Upper lobe of left lung (tissue), 6 donors: ENCODE measurements at places on chromosomes 11 and 22. TPM values are rescaled to one million over a fixed set of nuclear protein-coding genes. Genes with fewer than 3 reads are reported as not detected.
A peak's percentile ranks its signal among the peaks of the same experiment; 100 is the strongest.

The EXPH5 gene
- total RNA-seq: 12.8 TPM

The CST6 gene
- 12.6 TPM for total RNA-seq

The SOX10 gene
- not detected for total RNA-seq

The RSF1 gene
- total RNA-seq: 36.2 TPM

The OR5A1 gene
- total RNA-seq: not detected

The DNAJB7 gene
- total RNA-seq: not detected

The PHLDB1 gene
- 89.8 TPM for total RNA-seq

The RIMBP3C gene
- total RNA-seq: not detected

The MOV10L1 gene
- total RNA-seq: not detected

The RAC2 gene
- 69.2 TPM for total RNA-seq

The HEPN1 gene
- not detected for total RNA-seq

The KRTAP5-11 gene
- not detected for total RNA-seq

The ACRV1 gene
- not detected for total RNA-seq

The TTC36 gene
- total RNA-seq: 1.5 TPM

The CALCA gene
- 1.4 TPM for total RNA-seq

The FGF19 gene
- not detected for total RNA-seq

The RAB3IL1 gene
- total RNA-seq: 4.4 TPM

GRCh38 chr22:45105281-45105702 lies 58.4 kb upstream of the NUP50 start:
- H3K27me3 ChIP-seq: no peaks in the 10 kb centered on the region
- no peaks in the 10 kb centered on the region for H3K4me1 ChIP-seq
- H3K4me3 ChIP-seq: no peak overlapping the region
- no peak overlapping the region for H3K27ac ChIP-seq
- no peaks in the 10 kb centered on the region for H3K36me3 ChIP-seq

- no peak overlapping the region for H3K27ac ChIP-seq
- DNase-seq: no peak
These were observed 42.8 kb downstream of the ZNF280B start for GRCh38 chr22:22465782-22466181.

DNA sequence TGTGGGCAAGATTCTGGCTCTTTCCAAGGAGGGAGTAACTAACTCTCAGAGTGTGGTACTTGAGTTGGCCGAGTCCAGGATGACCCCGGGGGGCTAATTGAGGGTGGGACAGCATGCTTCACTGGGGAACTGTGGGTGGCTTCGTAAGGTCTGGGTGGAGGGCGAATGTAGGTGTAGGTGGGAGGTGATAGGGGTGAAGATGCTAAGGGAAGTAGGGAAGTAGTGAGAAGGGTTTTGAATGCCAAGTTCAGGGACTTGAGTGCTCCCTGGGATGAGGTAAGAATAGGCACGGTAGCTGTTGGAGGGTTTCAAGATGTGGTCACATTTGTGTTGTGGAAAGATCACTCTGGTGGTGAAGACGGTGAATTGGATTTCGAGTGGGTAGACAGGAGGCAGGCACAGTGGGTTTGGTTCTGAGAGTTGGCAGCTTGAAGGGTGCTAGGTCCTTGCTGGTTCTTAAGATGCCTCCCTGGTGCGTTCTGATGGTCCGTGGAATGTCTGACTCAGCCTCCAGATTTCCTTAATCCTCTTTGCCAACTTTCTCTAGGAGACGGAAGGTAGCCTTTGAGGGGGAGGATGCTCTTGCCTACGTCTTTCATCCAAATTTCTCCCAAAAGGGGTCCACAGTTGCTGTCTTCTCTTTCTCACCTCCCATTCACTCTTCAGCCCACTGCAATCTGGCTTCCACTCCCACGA lies 2.5 kb upstream of the DNAL4 start:
- H3K27ac ChIP-seq: no peak overlapping the region
- no peak for DNase-seq
- no peaks in the 10 kb centered on the region for H3K36me3 ChIP-seq
- no peaks in the 10 kb centered on the region for H3K27me3 ChIP-seq

DNA sequence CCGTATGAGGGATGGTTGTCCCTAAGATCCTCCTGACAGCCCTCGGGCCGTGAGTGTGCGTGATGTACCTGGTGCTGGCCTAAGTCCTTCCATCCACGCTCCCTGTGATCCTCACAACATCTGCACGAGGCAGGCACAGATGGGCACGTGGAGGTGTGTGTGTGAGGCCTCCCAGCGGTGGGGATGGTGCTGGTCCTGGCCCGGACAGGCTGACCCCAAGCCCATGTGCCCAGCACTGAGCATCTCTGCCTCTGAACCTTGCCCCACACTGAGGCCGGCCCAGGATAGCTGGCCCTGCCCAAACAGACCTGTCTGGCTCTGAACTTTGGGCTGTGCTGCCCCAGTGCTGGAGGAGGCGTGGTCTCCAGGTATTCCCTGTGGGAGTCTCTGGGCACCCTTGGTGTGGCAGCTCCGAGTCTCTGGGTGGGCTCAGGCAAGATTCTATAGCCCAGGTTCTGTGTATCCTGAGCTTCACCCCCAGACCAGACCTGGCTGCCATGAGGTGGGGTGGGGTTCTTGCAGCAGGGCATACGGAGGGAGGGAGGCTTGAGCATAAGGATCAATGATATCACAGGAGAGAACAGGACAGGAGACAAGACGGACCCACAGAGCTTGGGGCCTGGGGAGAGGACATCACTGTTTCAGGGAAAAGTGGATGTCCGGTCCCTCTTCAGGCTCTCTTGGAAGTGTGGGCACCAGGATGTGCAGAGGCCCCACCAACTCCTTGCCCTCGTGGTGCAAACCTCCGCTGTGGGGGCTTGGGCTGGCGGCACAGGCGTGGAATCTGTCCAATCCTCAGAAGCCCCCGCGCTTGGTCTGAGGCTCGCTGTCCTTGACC lies 881.8 kb downstream of the BRD1 start:
- H3K36me3 ChIP-seq: no peaks in the 10 kb centered on the region
- no peak overlapping the region for H3K27ac ChIP-seq
- H3K27me3 ChIP-seq: no peaks in the 10 kb centered on the region
- H3K4me3 ChIP-seq: no peak overlapping the region

DNA sequence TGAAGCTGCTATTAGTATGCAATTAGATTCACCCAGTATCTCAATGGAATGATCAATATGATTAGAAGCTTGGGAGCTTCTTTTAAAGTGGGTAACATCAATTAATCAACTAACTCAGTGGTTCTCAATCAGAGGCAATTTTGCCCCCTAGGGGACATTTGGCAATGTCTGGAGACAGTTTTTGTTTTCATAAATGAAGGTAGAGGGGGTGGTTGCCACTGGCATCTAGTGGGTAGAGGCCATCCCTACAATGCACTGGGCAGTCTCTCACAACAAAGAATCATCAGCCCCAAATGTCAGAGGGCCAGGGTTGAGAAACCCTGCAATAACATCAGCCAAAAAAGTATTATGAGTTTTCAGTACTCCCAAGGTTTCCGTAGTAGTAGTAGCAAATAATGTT lies 5.9 kb upstream of the AMOTL1 start:
- H3K4me3 ChIP-seq: no peak overlapping the region
- no peaks in the 10 kb centered on the region for H3K27me3 ChIP-seq
- no peak for DNase-seq
- peaks cover 2% of the 10 kb centered on the region for H3K4me1 ChIP-seq

DNA sequence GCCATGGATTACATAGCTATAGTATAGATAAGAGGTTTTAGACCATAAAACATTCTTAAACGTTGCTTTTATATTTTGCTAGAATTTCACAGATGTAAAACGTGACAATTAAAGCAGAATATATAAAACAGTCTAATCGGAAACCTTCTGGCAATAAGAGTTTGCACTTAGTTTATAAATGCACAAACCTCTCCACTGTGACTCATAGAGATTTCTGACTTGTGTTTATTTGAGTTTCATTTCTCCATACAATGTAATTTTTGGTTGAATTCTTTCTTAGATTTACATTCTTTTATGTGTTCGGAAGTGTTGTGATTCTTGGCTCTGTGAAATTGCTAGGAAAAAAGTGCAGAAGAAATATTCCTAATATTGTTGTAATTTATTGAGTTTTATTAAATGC lies 288.7 kb upstream of the CTSC start:
- H3K27ac ChIP-seq: no peak overlapping the region
- H3K27me3 ChIP-seq: no peaks in the 10 kb centered on the region
- DNase-seq: no peak
- H3K4me1 ChIP-seq: no peaks in the 10 kb centered on the region
- no peaks in the 10 kb centered on the region for H3K36me3 ChIP-seq

- H3K36me3 ChIP-seq: no peaks in the 10 kb centered on the region
- peaks cover 23% of the 10 kb centered on the region for H3K4me1 ChIP-seq
- no peak overlapping the region for H3K4me3 ChIP-seq
- peak overlapping the region; percentile 31 for H3K27ac ChIP-seq
- peak; percentile 66 for DNase-seq
- H3K27me3 ChIP-seq: no peaks in the 10 kb centered on the region
These were observed 15.0 kb downstream of the PRDM11 start for GRCh38 chr11:45161252-45162063.

DNA sequence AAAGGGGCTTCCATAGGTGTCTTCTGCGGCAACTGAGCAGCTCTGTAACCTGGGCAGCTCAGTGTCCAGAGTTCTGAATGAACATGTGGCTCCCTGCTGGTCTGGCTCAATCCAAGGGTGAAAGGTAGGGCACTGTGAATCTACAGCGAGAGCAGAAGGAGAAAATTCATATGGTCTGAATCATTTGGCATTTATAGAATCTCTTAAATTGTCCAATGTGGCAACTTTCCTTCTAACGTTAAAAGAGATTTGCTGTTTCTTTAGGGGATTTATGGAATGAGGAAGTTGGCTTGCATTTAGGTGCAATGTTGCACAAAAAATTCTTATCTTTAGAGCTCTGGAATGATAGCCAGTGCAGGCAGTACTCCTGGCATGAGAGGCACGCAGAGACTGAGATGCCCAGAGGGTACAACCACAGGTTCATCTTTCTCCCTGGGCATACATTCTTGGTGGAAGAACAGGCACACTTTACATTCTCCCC lies 17.0 kb downstream of the ATXN10 start:
- peak overlapping the region; percentile 47 for H3K27ac ChIP-seq
- H3K4me1 ChIP-seq: peaks cover 26% of the 10 kb centered on the region
- no peak overlapping the region for H3K4me3 ChIP-seq
- peaks cover 6% of the 10 kb centered on the region for H3K36me3 ChIP-seq

DNA sequence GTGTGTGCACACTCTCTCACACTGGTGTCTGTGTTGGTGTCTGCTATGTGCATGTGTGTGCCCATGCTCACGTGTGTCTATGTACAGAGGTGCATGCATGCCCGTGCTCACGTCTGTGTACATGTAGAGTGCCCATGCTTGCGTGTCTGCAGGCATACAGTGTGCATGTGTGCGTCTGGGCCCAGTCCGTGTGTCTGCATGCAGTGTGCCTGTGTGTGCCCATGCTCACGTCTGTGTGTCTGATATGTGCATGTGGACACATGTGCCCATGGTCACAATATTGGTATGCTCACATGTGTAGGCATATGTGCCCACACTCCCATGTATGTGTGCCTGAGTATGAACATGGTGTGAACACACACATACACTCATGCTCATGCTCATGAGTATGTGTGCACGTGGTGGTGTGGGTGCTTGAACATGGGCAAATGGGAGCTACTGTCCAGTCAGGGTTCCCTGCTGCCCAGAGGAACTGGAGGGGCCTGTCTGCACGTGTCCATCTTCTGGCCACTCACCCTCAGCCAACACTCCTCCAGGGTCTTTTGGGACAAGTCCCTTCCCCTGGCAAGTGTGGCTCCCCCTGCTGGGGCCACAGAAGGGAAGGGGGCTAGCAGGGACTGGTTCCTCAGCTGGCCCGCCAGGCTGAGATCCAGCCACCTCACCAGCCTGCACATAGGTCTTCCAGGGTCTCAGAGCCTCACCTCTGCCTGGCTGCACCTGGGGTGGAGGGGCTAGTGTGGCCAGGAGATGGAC lies 7.3 kb upstream of the TBX1 start:
- no peak overlapping the region for H3K27ac ChIP-seq
- H3K36me3 ChIP-seq: no peaks in the 10 kb centered on the region
- DNase-seq: peak; percentile 31
- H3K4me1 ChIP-seq: peaks cover 12% of the 10 kb centered on the region
- peaks cover 18% of the 10 kb centered on the region for H3K27me3 ChIP-seq

- no peaks in the 10 kb centered on the region for H3K27me3 ChIP-seq
- H3K4me1 ChIP-seq: peaks cover 27% of the 10 kb centered on the region
- H3K27ac ChIP-seq: peak overlapping the region; percentile 94
- H3K4me3 ChIP-seq: no peak overlapping the region
- no peak for DNase-seq
These were observed 1.3 kb upstream of the PPP2R5B start for GRCh38 chr11:64923151-64923661.

DNA sequence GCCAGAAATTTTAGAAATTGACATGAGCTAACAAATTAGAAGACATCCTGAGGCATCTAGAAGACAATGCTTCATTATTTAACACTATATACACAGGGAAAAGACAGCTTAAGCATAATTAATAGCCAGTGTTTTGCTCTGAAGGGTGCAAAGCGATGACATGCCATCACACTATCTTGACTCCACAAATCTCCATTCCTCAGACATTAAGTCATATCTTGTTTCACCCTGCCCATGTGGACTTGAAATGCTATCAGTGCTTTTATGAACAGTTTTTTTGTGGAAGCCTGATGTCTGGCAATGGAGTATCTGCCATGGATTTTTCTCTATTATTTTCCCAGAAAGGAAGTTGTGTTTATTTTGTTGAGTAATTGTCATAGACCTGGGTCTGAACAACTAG lies 2.3 kb downstream of the CARD18 start:
- H3K27ac ChIP-seq: no peak overlapping the region
- no peaks in the 10 kb centered on the region for H3K36me3 ChIP-seq
- no peaks in the 10 kb centered on the region for H3K4me1 ChIP-seq
- no peak for DNase-seq
- H3K4me3 ChIP-seq: no peak overlapping the region

DNA sequence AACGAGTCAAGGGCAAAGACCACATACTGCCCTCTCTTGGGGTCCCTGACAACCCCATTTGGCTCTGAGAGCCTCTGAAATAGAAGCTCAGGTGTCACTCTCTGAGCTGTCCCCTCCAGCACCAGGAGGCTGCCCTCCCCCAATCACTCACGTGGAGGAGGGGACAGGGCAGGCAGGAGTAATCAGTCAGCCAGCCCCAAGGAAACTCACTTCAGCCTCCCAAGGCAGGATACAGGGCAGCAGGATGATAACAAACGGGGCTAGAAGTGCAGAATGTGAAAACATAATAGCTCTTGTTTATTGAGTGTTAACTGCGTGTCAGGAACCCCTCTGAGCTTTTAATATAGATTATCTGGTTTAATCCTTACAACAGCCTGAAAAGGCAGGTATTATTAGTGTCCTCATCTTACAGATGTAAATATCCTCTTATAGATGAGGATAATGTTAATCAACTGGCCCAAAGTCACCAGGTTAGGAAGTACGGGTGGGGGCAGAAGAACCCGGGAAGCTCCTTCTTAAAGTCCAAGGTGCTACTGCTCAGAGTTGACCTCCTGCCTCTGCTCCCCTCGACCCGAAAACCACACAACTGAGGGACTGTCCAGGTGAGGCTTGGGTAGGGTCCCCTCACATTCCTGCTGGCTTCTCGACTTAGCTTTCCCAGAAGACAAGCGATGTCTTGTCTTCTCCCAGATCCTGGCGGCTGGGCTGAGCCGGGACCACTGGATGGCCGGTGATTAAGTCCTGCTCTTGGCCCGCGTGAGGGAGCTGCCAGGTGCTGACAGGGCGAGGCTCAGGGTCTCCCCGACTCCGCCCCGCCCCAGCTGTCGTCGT lies 2.7 kb downstream of the CHRM4 start:
- H3K4me3 ChIP-seq: no peak overlapping the region
- peaks cover 46% of the 10 kb centered on the region for H3K4me1 ChIP-seq
- H3K27ac ChIP-seq: no peak overlapping the region
- H3K27me3 ChIP-seq: no peaks in the 10 kb centered on the region
- H3K36me3 ChIP-seq: no peaks in the 10 kb centered on the region

GRCh38 chr11:117663821-117664220 lies 133.2 kb downstream of the DSCAML1 start:
- H3K36me3 ChIP-seq: no peaks in the 10 kb centered on the region
- peaks cover 4% of the 10 kb centered on the region for H3K4me1 ChIP-seq
- DNase-seq: no peak
